Cardiac muscle cell (in vitro differentiated cells and primary cell): ENCODE measurements at places on chromosomes 2 and 18. TPM values are rescaled to one million over a fixed set of nuclear protein-coding genes. Genes with fewer than 3 reads are reported as not detected.

The ARHGAP25 gene
- total RNA-seq = 3.0 and 7.7 TPM in 2 replicates

The AFF3 gene
- 12.8 and 16.2 TPM in 2 replicates for total RNA-seq

The REG3A gene
- 0.30 and 2.6 TPM in 2 replicates for total RNA-seq

The IRS1 gene
- total RNA-seq = 18.5 and 40.4 TPM in 2 replicates

The METTL5 gene
- 46.8 and 56.1 TPM in 2 replicates for total RNA-seq

The CFC1 gene
- 48.4 and 59.1 TPM in 2 replicates for total RNA-seq

The LYG2 gene
- total RNA-seq = not detected in 2 replicates

The CCDC121 gene
- 4.2 and 6.1 TPM in 2 replicates for total RNA-seq

The NOTO gene
- not detected in 2 replicates for total RNA-seq

The ZNF2 gene
- total RNA-seq = 4.7 and 6.4 TPM in 2 replicates

The MATN3 gene
- 1.3 and 3.8 TPM in 2 replicates for total RNA-seq

The DUSP19 gene
- total RNA-seq = 1.7 and 2.0 TPM in 2 replicates

The IL1F10 gene
- total RNA-seq = not detected in 2 replicates

The FBXO15 gene
- 1.3 and 3.5 TPM in 2 replicates for total RNA-seq

The REG1B gene
- not detected in 2 replicates for total RNA-seq

The CDH2 gene
- 205 and 267 TPM in 2 replicates for total RNA-seq

The ABCG5 gene
- 0.18 TPM in 1 of 2 replicates, not detected in the other for total RNA-seq

The MALL gene
- total RNA-seq = 0.21 TPM in 1 of 2 replicates, not detected in the other

The MYO1B gene
- total RNA-seq = 38.8 and 44.5 TPM in 2 replicates

The DYNC2LI1 gene
- 17.2 and 46.2 TPM in 2 replicates for total RNA-seq

The SUMO1 gene
- total RNA-seq = 80.9 and 94.6 TPM in 2 replicates

The GTF3C2 gene
- total RNA-seq = 35.1 and 38.2 TPM in 2 replicates

The IHH gene
- total RNA-seq = not detected in 2 replicates

The REG3G gene
- not detected in 2 replicates for total RNA-seq

The NETO1 gene
- 3.6 and 4.1 TPM in 2 replicates for total RNA-seq

The CCDC148 gene
- total RNA-seq = 0.39 and 0.78 TPM in 2 replicates

The ERICH2 gene
- 1.0 and 1.5 TPM in 2 replicates for total RNA-seq

The PMAIP1 gene
- total RNA-seq = 0.81 and 1.1 TPM in 2 replicates

The ERFE gene
- total RNA-seq = 1.5 TPM in 1 of 2 replicates, not detected in the other

The SIX2 gene
- total RNA-seq = 0.63 and 0.89 TPM in 2 replicates

The MAP3K2 gene
- total RNA-seq = 23.9 and 36.6 TPM in 2 replicates

The SERPINB3 gene
- not detected in 2 replicates for total RNA-seq

The ADAM23 gene
- total RNA-seq = 9.3 and 11.3 TPM in 2 replicates
